ENCODE measurements at places on chromosomes 13 and 19.
A peak's percentile ranks its signal among the peaks of the same experiment; 100 is the strongest.

DNA sequence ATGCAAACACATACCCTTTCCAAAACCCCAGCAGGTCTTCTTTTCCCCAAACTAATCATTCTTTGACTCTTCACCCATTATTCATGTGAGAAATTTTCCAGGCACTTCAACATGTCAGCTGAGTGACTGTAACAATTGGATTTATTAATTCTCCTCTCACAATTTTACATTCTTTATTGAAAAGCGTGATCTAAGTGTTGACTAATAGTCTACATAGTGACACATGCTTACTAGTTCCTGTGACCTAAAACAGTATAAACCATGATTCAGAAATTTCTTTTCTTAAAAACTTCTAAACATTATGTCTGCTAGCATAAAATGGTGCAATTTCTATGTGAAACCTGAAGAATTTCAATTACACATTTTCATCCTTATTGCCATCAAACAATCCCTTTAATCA, 532.3 kb downstream of the GPC5 start:
- DNase-seq, result no peak

GRCh38 chr13:97234742-97235141, 12.6 kb downstream of the MBNL2 start:
- DNase-seq, result no peak

DNA sequence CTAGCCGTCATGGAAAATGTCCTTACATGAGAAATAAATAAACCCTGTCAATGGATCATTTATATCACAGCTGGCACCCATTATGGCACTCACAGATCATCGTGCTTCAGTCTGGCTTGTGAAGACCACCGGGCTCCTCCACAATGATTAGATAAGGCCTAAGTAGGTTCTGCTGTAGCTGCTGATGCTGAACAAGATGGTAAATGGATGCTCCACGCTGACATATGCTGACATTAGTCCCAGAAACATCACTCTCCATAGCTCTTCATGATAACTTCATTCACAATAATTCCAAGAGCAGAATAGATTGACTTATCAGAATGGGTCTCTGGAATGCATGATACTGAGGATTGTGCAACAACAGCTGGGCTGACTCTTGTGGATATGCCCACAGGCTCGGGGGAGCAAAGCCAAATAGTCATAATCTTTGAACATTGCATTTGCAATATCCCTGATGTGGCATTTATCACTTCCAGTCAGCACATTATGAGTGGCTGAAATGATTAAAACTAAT, 63.8 kb upstream of the RXFP2 start:
- DNase-seq, result no peak

DNA sequence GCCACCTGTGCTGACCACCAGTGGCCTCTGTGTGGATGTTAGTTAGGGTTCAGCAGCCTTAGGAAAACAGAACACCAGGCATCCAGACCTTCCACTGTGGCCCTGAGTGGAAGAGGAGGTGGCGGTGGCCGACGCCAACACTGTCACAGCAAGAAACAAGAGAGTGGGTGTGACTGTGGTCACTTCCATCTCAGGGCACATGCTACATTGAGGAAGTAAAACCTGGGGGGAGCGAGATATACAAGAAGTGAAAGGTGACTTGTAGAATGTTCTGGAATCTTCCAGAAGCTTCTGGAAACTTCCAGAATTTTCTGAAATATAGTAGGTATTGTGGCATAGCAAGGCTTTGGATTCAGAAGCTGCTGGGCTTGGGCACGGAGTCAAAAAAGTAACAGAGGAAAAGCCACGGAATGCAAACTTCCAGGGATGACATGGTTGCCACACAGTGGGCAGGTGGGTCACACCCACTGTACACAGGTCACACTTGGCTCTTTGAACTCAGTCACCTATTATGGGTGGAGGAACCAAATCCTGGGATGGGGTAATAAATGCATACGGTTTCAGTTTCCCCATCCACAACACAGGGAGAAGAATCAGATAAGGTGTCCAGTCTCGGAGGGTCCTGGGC, 24.3 kb downstream of the GNG7 start:
- no peak for DNase-seq

- no peak for DNase-seq
Observed at GRCh38 chr19:38499532-38499931, 66.0 kb downstream of the RYR1 start.

GRCh38 chr19:48810151-48810550, 678 bp downstream of the BCAT2 start:
- no peak for DNase-seq

GRCh38 chr13:32669030-32669646, 82.9 kb downstream of the PDS5B start:
- DNase-seq, result peak; percentile 63

- DNase-seq, result no peak
Observed at GRCh38 chr13:98490866-98491265, 86.0 kb downstream of the STK24 start.

- no peak for DNase-seq
Observed at GRCh38 chr13:112143753-112144615, 77.0 kb downstream of the SOX1 start.

DNA sequence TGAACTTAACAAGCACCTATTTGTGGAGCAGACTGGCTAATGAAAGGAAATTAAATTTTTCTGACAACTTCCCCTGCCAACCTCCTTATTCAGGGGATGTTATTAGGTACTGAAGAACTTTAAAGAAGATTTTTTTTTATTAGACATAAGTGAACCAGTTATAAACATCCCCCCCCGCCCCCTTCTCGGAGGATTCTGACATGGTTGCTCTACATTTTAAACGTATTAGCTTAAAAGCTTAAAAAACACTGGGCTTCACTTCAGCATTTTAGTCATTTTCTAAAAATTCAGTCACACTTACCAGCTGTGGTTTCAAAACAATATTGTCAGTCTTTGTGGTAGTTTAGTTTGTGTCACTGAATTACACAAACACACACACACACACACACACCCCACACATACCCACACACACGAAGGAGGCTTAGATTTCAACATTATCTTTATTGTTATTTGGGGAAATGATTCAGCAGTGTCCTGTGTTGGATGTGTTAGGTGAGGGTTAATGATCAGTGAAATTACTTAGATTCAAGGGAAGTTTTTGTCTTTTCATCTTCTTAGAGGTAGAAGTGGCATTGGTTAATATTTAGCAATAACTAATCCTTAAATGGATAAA, 145.7 kb downstream of the PCCA start:
- no peak for DNase-seq

DNA sequence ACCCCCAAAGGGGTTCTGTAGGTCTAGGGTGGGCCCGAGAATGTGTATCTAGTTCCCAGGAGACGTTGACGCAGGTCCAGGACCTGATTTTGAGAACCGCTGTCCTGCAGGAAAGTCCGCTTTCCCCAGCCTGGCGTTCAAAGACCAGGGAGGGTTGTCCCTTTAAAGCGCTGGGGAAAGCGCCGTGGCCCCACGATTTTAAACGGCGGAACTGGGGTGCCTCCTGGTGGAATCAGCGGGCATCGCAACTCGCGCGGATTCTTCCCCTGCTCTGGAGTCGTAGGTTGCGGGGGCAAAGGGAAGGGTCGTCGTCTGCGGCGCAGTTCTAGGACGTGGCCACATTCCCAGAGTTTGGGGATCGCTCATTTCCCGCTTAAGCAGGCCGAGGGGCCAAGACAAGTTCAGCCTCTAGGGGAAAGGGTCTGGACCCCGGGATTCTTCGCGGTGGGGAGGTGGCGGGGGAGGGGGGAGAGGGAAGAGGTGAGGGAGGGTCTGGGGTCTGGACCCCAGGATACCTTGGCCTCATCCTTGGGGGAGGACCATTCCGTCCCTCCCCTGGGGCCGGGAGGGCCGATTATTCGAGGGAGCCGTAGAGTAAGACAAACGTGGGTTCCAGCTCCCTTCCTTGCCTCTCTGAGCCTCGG, 7.7 kb downstream of the PNMA8B start:
- DNase-seq, result peak; percentile 58

DNA sequence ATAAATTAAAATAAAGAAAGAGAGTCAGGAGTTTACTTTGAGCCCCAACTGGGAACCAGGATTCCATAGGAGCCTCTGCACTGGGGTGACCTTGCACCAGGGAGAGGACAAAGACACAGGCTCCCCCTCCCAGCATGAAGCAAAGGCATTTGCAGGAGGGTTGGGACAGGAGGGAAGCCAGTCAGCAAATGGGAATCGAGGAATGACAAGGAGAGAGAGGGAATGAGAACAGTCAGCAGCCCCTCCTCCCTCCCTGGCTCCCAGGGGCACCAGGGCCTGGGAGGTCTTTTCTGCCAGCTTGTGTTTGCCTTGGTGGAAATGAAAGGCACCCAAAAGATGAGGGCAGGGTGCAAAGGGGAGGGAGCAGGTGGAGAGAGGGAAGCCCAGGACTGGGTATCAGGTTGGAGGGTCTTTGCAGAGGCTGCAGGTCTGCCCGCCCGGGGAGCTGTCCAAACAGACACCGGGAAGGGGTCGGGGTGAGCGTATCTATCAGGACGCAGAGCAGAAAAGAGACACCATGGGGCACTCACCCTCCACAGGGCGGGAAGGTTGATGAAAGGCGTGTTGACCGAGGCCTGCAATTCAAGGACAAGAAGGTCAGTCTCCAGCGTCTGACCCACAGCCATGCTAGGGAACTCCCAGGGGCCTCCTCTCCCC, 3.8 kb downstream of the SBSN start:
- no peak for DNase-seq

- DNase-seq, result peak; percentile 24
Observed at GRCh38 chr13:44576351-44577235, 463 bp upstream of the TSC22D1 start.

DNA sequence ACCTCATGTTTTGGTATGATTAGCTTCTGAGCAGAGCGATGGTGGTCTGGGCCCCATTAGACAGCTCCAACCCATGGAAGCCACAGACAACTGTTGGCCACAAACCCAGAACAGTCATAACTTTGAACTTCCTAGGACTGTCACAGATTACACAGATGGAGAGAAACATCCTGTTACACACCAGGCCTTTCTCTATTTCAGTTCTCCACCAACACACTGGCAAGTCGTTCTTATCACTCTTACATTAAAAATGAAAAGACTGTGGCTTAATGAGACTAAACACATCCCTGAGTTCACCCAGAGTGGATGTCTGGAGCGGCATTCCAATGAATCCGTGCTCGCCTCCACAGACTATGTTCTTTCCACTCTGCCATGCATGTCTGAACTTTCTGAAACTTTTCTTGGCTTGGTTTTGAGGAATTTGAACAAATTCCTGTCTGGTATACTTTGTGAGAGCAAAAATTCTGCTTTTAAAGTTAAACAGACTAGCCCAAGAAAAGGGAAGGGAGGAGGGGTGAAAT, 109.1 kb downstream of the NALCN start:
- DNase-seq, result no peak

- DNase-seq, result no peak
Observed at GRCh38 chr19:31834070-31834469, 484.8 kb upstream of the TSHZ3 start.

- DNase-seq, result no peak
Observed at GRCh38 chr13:62702502-62702901, 1286.9 kb upstream of the PCDH20 start.

GRCh38 chr19:7787141-7787540, 24.1 kb downstream of the CLEC4M start:
- no peak for DNase-seq

DNA sequence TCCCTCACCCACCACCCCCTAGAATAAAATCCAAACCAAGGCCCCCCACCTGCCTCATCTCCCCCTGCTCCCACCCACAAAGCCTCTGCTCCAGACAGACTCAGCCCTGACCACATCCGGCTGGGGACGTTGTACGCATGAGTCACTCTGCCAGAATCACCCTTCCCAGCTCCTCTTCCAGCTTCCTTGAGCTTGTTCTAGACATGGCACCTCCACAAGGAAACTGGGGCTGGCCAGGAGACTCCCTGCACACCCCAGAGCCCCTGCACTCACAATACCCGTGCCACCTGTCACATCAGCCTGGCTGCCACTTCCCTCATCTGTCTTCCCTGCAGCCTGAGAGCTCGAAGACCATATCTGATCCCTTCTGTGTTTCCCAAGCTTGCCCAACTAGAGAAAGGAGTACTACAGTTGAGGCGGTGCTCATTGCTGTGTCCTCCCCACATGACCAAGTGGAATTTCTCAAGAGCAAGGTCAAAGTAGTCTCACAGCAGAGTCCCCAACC, 9.7 kb downstream of the DEDD2 start:
- DNase-seq, result no peak

- no peak for DNase-seq
Observed at GRCh38 chr19:51485960-51486660, 7.8 kb downstream of the CEACAM18 start.

DNA sequence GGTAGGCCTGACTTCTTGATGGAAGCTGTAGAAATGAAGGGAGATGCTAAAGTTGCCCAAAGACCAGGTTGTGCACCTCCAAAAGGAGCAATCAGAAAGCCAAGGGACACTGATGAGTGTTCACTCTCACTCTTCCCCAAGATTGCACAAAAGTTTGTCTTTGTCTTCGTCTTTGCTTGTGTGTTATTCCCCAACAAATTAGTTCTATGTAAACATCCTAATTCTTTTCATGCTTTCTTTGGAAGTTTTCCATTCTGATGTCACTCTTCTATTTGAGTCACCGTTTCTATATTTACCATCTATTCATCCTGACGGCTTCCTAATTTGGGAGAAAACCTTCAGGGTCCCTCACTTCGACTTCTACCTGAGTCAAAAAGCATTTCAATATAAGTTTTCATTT, 3.7 kb upstream of the TMEM272 start:
- DNase-seq, result no peak

DNA sequence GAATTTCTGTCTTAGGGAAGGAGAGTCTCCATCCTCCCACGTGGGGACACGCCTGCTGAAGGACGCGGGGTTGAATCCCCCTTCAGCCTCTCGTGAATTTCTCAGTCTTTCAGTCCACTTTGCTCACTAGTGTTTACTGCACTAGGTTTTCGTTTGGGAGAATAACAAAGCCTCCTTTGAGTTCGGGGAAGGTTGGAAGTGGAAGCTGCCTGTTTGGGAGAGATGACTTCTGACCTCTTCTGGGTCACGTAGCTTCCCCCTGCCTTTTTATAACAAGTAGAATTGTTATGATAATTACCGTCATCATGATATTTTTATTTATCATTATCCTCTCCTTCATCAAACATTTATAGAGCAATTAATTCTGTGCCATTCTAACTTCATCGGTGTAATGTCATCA, 60.7 kb downstream of the ATP11A start:
- no peak for DNase-seq

- DNase-seq, result no peak
Observed at GRCh38 chr13:75760131-75761021, 124.2 kb downstream of the LMO7 start.

DNA sequence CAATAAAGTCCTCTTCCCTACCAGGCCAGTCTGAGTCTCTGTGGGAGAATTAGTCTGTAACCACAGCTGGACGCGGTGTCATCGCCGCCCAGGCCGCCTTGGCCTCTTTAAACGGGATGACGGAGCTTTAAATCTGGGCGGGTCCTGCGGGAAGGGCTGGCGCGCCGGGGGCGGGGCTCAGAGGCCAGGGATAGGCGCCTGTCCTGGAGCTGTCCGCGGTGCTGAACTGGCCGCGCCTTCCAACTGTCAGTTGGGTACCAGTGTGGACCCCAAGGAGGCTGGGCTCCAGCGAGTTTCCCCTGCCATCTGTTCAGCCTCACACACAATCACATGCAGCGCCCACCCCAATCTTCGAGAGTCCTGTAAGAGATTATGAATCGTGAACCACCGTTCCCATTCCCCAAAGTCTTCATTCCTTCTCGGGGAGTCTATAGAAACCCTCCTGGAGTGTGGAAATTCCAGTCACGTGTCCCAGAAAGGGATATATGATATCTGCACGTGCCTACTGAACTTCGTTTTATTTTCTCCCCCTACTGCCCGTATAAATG, 11.5 kb downstream of the APLP1 start:
- DNase-seq, result peak; percentile 55

Data from T-helper 2 cell (primary cell).